ENCODE measurements at places on chromosomes 6 and 20.

- no peak for DNase-seq
Measured at GRCh38 chr6:88871498-88871897, 91.9 kb downstream of the RNGTT start.

- no peak for DNase-seq
Measured at GRCh38 chr6:52522655-52523054, 54.2 kb downstream of the TRAM2 start.

GRCh38 chr20:25397821-25398220, 7.2 kb upstream of the ABHD12 start:
- no peak for DNase-seq

- DNase-seq, result no peak
Measured at GRCh38 chr6:305371-306206, 13.3 kb downstream of the DUSP22 start.

DNA sequence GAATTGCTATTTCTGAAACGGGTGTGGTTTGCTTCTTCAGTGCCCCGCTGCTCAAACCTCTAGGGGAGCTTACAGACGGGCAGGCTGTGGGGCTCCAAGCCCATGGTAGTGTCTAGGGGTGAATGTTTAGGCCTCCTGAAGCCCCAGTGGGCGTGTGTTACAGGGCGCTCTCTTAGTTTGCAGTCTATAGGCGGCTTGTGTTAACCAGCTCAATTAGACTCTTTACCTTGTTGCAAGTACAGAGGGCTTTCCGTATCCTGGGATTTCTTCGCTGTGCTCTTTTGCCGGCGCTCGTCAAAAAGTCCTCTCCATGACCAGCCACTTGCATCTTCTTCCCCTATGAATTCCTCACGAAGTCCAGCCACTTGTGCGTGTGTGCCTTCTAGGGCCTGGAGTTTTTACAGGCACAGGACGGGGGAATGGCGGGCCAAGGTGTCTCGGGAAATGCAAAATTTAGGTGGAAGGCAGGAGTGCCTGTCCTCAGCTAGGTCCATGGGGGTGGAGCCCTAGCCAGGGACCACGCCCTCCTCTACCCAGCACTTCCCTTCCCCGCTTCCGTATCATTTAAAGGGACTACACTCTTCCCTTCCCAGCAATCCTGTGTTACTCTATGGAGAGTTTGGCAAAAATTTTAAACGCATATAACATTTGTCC, 94.5 kb downstream of the HTR1B start:
- no peak for DNase-seq

DNA sequence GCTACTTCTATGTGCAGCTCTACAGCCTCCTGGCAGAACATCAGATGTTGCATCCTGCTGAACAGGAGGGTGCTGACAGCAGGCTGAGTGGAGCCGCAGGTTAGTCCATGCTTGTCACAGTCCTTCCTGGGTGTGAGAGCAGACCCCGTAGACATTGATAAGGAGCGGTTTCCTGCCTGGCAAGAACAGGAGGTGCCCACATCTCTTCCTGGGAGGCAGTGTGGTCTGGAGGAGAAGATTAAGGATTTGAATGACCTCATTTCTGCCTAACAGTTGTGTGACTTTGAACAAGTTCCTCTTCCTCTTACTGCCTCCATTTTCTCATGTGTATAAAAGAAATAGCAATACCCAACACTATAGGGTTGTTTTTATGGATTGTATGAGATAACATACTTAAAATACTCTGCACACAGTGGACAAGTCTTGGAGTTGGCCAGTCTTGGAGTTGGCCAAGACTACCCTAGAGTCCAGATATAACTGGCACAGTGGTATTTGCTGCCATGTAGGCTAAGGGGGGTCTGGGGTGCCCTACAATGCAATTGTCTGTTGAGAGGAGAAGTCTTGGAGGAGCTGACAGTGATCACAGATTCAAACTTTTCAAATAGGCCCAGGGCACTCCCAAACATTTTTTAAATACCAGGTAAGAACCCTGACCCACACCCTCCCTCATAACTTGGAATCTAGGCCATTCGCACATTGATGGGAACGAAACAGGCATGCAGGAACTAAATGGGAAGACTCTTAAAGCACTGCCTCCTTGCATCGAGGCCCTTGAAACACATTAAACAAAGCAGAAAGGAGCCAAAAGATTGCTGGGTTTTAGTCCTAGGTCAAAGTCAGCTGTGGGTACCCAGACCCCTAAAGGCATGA, 32.6 kb upstream of the TBC1D7 start:
- peak; percentile 30 for DNase-seq

GRCh38 chr20:49812507-49813304, at the start of gene SLC9A8:
Gene SLC9A8 (plus strand): TSS chr20:49812828. CDS start chr20:49812923, 95 bp downstream.
- peak; percentile 78 for DNase-seq

DNA sequence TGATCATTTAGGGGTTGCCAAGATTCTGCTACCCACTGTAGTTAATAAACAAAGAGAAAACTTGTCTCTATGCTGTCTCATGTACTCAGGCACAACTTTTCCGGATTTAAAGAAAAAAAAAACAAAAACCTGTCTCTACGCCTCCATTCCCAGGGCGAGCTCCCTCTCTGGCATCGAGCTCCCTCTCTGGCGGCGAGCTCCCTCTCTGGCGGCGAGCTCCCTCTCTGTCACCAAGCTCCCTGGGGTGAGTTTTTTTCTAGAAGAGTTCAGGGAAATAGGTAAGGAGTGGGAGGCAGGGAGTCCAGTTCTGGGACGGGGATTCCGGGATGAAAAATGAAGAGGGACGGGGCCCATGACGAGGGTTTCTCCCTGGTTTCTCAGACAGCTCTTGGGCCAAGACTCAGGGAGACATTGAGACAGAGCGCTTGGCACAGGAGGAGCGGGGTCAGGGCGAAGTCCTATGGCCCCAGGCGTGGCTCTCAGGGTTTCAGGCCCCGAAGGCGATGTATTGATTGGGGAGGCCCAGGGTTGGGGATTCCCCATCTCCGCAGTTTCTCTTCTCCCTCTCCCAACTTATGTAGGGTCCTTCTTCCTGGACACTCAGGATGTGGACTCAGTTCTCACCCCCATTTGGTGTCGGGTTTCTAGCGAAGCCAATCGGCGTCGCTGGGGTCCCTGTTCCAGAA, 16.5 kb upstream of the HLA-A start:
- DNase-seq, result no peak

- peak; percentile 17 for DNase-seq
Measured at GRCh38 chr6:96116674-96117073, 100.9 kb downstream of the FUT9 start.

DNA sequence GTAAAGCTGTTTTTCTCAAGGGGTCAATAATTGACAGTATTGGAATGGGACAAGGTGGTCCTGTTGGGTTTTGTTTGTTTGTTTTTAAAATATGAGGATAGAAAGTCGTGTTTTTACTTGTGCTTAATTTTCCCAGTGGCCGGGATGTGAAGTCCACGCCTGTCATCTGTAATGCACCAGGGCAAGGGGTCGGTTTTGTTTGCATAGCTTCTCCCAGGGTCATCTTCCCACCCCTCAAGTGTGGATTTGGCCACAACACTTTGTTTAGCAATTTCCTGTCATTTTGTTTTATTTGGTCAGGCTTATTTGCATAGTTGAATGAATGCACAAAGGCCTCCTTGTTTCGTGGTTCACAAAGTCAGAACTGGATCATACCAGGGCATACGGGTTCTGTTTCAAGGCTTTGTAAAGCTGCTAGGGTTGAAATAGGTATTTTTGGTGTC, 29.8 kb downstream of the SYNJ2 start:
- no peak for DNase-seq

DNA sequence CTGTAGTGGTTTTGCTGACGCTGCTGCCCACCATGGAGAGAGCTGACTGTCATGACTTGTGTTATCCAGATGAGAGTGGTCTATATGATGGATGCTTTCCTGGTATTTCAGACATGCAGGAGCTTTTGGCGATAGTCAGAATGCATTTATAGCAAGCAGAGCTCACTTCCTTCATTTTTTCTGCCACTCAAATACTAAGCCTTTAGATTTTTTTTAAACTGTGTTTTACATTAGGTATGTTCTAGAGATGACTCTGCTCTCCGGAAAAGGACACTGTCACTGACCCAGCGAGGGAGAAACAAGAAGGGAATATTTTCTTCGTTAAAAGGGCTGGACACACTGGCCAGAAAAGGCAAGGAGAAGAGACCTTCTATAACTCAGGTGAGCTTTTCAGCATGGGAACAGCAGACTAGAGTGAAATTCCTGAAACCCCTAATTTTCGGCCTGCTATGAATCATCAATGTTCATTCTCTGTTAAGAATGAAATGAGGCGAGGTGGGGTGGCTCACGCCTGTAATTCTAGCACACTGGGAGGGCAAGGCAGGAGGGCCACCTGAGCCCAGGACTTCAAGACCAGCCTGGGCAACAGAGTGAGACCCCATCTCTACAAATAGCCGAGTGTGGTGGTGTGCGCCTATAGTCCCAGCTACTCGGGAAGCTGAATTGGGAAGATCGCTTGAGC, 98.6 kb upstream of the CLDN20 start:
- no peak for DNase-seq

- DNase-seq, result no peak
Measured at GRCh38 chr20:44470327-44470726, 5.3 kb upstream of the TTPAL start.

DNA sequence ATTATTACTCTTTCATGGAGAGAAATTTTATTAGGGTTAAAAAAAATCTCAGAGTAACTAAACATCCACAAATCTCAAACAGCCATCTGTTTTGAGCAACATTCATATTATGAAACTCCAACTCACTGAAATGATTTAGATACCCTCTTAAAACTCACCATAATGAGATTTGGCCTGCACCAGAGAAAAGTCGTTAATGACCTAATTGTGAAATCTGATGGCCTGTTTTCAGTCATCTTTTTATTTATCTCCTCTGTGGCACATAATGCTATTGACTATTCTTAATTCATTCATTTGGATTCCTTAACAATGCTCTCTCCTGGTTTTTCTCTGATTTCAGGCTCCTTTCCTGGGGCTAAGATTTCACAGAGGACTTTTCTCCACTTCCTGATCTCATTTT, 192.7 kb downstream of the RNF144B start:
- DNase-seq, result no peak

GRCh38 chr20:24842918-24843715, 106.0 kb upstream of the CST7 start:
- DNase-seq, result peak; percentile 13

GRCh38 chr6:160252073-160252813, 6.4 kb downstream of the SLC22A2 start:
- DNase-seq, result no peak

- DNase-seq, result no peak
Measured at GRCh38 chr20:41178495-41178894, 41.2 kb downstream of the PLCG1 start.
